ENCODE measurements at places on chromosomes 2 and 18.
A peak's percentile ranks its signal among the peaks of the same experiment; 100 is the strongest.

DNA sequence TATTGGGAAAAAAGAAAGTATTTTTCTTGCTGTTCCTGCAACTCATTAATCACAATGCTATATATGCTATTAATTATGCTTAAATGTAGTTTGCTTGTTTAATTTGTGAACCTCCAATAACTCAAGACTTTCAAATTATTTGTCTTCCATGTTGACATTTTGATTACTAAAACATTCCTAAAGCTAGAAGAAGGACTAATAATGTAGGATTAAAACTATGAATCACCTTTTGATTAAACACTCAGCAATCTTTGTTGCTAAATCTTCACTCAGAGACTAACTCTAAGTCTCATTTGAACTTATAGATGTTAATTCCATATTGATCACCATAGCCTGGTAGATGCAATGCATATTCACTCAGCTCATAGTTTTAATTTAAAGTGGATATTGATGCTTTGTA lies 524.6 kb upstream of the ZEB2 start:
- no peak for DNase-seq

DNA sequence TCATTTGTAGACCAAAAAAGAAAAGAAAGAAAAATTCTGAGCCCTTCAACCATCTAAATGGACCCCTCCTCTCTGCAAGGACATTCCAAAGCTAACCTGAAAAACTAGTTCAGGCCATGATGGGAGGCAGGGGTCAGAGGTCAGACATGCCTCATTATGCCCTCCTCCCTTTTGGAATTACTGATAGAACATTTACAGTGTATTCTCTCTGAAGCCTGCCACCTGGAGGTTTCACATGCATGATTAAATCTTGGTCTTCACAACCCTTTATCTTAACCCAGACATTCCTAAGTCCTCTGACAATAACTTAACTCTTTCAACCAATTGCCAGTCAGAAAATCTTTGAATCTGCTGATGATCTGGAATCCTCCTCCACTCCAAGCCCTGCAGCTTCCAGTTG lies 86.0 kb downstream of the SPP2 start:
- DNase-seq, result no peak

- DNase-seq, result no peak
Observed at GRCh38 chr2:99365661-99366060, 28.5 kb downstream of the EIF5B start.

DNA sequence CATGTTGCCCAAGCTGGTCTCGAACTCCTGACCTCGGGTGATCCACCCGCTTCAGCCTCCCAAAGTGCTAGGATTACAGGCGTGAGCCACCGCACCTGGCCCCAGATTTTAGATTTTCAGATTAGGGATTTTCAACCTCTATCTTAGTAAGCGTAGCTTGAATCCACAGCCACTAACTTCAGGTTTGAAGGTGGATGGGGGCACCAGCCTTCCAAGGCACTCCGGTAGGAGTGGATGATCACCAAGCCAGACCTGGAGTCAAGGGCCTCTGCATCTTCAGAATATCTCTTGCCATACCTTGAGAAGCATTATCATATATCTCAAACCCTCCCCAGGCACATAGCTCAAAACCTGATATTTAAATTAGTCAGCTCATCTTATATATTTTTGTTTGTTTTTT lies 17.9 kb downstream of the GALM start:
- no peak for DNase-seq

DNA sequence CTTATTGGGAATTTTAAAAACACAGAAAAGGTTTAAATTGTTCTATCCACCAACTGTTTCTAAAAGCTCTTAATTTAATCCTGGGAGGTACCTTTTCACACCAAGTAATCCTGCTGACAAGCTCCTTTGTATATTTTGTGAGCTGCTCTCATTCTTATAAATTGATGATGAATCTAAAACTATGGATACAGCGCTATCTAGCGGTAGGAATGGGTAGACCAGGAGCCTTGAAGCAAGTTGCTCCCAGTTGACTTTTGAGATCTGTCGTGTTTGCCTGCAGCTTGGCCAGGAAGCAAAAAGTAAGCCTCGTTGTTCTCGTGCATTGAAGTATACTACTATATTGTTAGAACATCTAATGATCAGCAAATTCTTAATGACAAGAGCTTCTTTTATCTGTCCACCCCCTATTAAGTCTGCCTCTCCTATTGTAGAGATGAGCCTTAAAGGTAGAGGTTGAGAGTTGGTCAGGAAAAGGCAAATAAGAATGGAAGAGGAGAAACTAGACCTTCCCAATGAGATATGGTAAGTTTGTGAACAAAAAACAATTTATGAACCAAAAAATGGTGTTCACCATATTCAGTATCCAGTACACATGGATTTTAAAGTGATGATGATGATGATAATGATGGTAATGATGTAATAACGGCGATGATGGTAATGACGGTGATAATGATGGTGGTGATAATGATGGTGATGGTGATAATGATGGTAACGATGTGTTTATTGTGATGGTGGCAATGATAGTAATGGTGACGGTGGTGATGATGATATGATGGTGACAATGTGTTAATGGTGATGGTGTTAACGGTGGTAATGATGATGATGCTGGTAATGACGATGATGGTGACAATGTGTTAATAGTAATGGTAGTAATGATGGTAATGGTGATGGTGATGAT lies 212.1 kb upstream of the NCKAP5 start:
- peak; percentile 71 for DNase-seq

DNA sequence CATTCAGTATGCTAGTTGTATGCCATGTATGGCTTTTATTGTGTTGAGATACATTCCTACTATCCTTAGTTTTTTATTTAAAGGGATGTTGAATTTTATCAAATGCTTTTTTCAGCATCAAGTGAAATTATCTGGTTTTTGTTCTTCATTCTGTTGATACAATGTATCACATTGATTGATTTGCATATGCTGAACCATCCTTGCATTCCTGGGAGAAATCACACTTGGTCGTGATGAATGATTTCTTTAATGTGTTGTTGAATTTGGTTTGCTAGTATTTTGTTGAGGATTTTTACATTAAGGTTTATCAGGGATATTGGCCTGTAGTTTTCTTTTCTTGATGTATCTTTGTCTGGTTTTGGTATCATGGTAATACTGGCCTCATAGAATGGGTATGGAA lies 49.7 kb downstream of the CD28 start:
- no peak for DNase-seq

- peak; percentile 46 for DNase-seq
Observed at GRCh38 chr2:224178056-224178455, 139.0 kb upstream of the SERPINE2 start.

DNA sequence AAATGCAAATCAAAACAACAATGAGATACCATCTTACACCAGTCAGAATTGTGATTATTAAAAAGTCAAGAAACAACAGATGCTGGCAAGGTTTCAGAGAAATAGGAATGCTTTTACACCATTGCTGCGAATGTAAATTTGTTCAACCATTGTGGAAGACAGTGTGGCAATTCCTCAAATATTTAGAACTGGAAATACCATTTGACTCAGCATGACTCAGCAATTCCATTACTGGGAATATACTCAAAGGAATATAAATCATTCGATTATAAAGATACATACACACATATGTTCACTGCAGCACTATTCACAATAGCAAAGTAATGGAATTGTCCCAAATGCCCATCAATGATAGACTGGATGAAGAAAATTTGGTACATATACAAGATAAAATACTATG lies 516.7 kb downstream of the ERBB4 start:
- peak; percentile 79 for DNase-seq

DNA sequence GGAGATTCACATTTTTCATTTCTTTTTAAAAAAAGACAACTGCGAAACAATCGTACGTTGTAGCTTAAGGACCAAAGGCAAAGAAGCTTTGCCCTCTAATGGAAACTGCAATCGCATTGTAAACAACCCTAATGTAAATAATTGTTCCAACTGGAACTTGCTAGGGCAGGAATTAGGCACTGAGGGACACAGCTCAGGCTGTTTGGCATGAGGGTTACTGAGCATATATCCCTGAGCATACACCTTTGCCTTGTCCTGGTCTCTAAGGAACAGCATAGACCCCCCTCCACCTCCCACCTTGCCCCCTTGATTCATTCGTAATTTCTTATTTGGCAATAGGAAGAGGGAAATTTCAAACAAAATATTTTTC lies 396.4 kb downstream of the LNPK start:
- DNase-seq, result no peak

DNA sequence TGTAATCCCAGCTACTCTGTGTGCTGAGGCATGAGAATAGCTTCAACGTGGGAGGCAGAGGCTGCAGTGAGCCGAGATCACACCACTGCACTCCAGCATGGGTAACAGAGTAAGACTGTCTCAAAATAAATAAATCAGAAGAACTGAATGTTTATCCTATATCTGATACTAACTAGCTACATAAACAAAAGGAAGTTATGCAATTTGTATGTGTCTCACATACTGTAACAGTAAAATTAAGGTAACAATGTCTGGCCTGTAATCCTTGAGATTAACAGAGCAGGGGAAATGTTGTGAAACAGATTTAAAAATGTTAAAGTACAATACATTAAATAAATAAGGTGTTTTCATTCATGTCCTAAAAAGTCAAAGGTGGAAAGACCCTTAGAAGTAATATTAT lies 150.8 kb downstream of the MEMO1 start:
- DNase-seq, result no peak

GRCh38 chr2:7029291-7030059 lies 112.3 kb downstream of the RNF144A start:
- no peak for DNase-seq

DNA sequence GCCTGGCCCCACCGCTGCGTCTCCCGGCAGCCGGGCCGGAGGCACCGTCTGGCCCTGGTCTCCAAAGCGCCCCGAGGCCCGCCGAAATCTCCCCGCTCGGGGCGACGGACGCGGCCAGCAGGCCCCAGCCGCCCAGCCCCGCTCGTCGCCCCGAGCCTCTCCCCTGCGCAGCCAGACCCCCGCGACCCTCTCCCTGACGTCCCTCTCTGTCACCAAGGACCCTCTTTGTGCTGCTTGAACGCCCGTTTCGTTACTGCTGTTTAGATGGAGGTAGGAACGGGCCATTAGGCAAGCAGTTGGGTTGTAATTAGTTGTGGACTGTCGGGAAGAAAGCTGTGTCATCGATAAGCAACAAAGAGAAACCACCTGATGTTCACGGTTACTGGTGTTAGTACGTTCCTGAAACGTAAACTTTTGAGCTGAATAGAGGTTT lies 686 bp downstream of the UBXN4 start:
- peak; percentile 75 for DNase-seq

- DNase-seq, result no peak
Observed at GRCh38 chr2:20077411-20077940, 26.0 kb upstream of the LAPTM4A start.

DNA sequence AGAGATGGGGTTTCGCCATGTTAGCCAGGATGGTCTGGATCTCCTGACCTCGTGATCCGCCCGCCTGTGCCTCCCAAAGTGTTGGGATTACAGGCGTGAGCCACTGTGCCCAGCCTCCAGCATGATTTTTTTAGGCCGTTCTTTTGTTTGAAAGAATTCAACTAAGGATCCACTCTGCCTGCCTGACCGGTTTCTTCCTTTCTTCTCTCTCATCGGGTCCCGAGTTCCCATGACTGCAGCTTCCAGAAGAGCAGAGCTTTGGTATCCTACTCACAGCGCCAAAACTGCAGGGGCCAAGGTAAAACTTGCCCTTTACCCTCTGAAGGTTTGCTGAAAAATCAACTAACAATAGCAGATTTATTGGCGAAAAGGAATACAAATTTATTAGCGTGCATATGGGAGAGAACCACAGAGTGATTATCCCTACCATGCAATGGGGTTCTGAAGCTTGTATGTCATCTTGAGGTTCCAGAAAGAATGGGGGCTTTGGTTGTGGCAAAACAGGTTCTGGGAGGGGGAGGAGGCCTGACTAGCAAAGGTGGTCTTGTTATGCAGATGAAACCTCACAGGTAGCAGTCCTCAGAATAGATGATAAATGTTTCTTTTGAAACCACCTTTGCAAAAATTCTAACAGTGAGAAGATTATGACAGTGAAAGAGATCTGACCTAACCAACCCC lies 87.0 kb upstream of the MSH6 start:
- no peak for DNase-seq

GRCh38 chr2:74991977-74992376 lies 33.5 kb downstream of the POLE4 start:
- DNase-seq, result peak; percentile 38

DNA sequence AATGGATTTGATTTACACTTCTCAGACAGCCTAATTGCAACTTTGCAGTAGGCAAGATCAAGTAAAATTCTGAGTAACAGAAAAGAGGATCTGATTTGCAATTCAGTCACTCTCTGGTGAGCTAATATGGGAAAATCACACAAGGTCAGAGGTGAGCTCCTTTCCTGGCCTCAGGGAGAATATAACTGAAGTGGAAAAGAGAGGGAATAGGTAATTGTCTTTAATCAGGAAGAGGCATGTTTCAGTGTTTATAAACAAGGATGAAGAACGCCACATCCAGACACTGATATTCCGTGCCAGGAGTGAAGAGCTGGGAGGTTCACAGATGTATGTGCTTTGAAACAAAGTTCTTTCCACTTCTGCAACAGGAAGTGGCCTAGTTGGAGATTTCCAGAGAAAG lies 127.1 kb downstream of the ETAA1 start:
- DNase-seq, result no peak

DNA sequence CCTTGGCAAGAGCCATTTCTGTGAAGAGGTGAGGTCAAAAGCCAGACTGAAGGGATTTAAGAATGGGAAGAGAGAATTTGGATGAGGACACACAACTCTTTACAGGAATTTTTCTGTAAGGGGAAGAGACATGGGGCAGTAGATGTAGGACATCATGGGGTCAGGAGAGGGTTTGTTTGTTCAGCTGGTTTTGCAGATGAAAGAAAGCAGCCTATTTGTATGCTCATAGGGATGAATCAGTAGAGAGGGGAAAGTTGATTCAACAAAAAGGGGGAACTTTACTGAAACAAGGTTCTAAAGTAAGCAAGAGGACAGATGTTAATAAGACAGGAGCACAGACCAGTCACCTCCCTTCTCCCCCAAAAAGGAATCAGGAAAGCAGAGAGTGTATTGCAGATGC lies 11.2 kb downstream of the SCG2 start:
- peak; percentile 83 for DNase-seq

GRCh38 chr18:56146565-56146964 lies 491.8 kb downstream of the TXNL1 start:
- DNase-seq, result peak; percentile 51

DNA sequence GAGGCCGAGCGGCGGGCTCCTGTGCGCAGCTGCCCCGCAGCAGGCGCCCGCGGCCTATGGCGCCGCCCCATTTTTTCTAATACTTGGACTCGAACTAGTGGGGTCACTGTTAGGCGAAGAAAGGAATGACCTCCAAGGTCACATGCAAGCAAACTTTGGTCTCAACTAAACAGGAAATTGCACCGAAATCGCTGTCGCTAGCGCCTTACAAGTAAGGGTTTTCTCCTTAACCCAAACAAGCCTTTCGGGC lies 339 bp downstream of the ACAA2 start:
- peak; percentile 42 for DNase-seq

Data from fibroblast of lung (primary cell).